T-cell (primary cell): ENCODE measurements at places on chromosomes 7 and 10.

DNA sequence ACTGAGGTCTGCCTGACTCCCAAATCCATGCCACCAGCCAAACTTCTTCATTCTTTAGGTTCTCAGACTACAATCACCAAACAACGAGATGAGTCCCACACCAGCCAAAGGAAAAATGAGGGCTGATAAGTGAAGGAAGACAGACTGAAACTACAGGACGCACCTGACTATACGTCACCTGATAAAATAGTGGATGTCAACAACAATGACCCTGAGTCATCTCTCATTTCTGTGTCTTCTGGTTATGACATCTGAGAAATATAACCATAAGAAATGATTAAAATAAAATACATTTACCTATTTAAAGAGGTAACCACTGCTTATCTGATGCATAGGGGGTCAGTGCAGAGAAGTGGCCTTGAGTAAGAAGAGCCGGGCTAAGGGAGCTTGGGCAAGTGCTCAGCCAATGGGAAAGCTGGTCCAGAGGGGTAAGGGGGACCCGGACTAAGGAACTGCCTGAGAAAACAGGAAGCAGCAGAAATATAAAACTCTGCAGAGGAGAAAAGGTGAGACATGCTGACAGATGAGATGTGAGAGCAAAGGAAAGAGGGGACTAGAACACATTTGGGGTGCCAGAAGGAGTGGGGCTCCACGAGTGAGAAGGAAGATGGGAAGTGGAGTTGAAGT, 51.8 kb downstream of the HIPK2 start:
- DNase-seq = no peak

GRCh38 chr7:143492043-143492471, 14.4 kb downstream of the TAS2R41 start:
- DNase-seq = no peak

DNA sequence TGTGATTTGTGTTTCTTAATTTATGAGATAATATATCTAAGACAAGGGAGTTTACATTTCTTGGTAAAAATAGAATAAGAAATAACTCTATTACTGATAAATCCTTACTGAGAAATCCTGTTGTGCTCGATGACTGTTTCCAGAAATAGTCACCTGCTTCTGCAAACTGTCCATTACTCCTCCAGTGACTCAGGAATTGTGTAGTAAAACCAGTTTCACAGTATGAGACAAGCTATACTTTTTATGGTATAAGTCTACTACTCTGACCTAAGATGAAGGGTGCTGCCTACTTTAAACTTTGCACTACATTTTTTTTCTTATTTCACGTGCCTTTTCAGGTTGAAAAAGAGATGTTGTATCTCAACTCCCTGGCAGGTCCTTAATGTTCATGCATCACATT, 6.8 kb upstream of the ANKRD22 start:
- DNase-seq = no peak

- DNase-seq = no peak
These were observed 14.3 kb downstream of the NRG3 start for GRCh38 chr10:81889181-81889769.

DNA sequence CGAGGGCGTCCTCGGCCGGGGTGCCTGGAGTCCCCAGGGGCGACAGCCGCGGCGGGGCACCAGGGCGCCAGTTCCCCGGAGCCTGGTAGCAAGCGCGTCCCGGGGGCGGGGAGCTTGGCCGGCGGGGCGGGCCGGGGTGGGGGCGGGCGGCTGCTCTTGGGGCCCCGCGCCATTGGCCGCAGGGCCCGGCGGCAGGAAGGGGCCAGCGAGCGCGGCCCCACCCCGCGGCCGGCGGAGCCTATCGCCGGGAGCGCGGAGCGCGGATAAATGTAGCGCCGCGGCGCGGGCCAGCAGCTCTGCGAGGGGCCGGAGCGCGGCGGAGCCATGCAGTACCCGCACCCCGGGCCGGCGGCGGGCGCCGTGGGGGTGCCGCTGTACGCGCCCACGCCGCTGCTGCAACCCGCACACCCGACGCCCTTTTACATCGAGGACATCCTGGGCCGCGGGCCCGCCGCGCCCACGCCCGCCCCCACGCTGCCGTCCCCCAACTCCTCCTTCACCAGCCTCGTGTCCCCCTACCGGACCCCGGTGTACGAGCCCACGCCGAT, at the start of gene HHEX:
TSS of gene HHEX (plus strand) at position 293 of the 548 bp plus-strand sequence. CDS start at position 325, 32 bp downstream.
- no peak for DNase-seq

- no peak for DNase-seq
These were observed 490.6 kb downstream of the CCSER2 start for GRCh38 chr10:84818961-84819360.

DNA sequence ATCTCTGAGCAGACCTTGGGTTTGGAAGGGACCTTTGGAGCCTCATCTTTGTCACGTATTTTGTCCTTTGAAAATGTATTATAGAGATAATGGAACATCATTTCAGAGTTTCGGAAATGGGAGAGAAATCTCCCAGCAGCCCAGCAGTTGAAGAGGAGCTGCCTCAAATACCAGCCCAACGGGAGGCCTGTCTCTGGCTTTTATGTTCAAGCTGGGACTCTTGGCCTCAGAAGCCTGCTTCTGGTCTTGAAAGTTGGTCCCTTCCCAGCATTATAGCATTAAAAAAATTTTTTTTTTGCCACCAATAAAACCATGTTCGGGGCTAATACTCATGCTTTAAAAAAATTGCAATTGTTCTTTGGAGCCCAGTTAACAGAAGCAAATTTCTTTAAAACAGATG, 73.4 kb upstream of the CTBP2 start:
- DNase-seq = no peak

- DNase-seq = no peak
These were observed 38.7 kb downstream of the LDB3 start for GRCh38 chr10:86706977-86707376.
